Hematopoietic multipotent progenitor cell (in vitro differentiated cells): ENCODE measurements at places on chromosomes 4 and X. TPM values are rescaled to one million over a fixed set of nuclear protein-coding genes. Genes with fewer than 3 reads are reported as not detected.

The FSTL5 gene
- not detected for total RNA-seq

The PITX2 gene
- total RNA-seq, result not detected

The CYLC1 gene
- total RNA-seq, result not detected

The SPANXA1 gene
- total RNA-seq, result not detected

The THOC2 gene
- 35.8 TPM for total RNA-seq

The SLC25A43 gene
- 8.3 TPM for total RNA-seq

The PDGFC gene
- 16.4 TPM for total RNA-seq

The ATP2B3 gene
- total RNA-seq, result not detected

The AMOT gene
- 8.3 TPM for total RNA-seq
